Endodermal cell (in vitro differentiated cells): ENCODE measurements at places on chromosomes 6 and 20.

DNA sequence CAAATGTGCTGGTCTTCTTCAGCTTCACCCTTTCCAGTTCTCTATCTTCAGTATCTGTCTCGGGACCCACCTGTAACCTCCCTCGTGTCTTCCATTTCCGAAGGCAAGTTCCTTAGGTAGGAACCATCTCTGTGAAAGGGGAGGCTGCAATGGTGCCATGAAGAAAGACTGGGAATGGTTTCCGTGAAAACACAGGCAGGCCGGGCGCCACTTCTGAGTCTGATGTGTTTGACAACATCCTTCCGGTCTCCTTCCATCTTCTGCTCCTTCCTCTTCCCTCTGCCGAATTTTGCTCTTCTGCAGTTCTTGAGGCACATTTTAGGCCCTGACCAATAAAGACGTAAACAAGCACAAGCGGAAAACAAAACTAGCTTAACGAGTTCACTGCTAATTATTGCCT is 328.0 kb downstream of the THBS2 start:
- H3K36me3 ChIP-seq, result no peaks in the 10 kb centered on the region
- H3K4me1 ChIP-seq, result no peaks in the 10 kb centered on the region
- no peak overlapping the region for H3K27ac ChIP-seq
- no peak overlapping the region for H3K4me3 ChIP-seq

GRCh38 chr6:47426524-47427302 is 50.9 kb upstream of the CD2AP start:
- H3K27ac ChIP-seq, result no peak overlapping the region
- no peaks in the 10 kb centered on the region for H3K4me1 ChIP-seq
- DNase-seq, result no peak
- no peaks in the 10 kb centered on the region for H3K36me3 ChIP-seq

DNA sequence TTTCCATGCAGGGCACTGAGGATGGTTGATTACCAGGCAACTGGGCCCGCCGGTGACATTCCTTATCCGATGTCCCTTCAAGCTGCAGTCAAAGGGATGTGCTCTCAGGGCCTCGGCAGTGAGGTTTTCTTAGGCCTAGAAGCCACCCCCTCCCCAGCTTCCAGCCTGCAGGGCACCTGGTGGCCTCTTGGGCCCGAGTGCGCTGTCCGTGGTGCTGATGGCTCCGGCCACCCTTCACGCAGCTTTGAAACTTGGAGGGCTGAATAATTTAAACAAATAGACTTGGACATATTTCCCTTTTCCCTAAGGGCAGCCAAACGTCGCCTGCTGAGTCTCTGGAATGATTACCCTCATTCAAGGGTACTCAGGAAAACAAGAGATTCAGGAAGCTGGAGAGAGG is 8.9 kb upstream of the MLN start:
- H3K4me1 ChIP-seq, result no peaks in the 10 kb centered on the region
- H3K36me3 ChIP-seq, result no peaks in the 10 kb centered on the region
- no peak overlapping the region for H3K27ac ChIP-seq
- peak; percentile 95 for DNase-seq
- H3K4me3 ChIP-seq, result no peak overlapping the region
- H3K27me3 ChIP-seq, result no peaks in the 10 kb centered on the region

DNA sequence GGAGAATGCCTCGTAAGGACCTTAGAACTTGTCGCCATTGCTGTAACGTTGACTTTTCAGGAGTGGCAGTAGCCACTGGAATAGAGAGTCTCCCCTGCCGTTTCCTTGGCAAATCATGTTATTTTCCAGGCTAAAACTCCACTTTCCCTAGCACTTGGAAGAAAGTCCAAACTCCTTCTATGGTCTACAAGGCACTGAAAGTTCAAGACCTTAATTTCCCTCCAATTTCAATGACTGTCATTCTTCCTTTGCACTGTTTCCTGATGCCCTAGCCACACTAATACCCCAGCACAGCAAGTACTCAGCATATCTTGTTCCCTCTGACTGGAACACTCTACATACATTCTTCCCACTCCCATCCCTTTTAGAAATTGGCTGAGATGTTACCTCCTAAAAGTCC is 1.8 kb upstream of the TBPL1 start:
- peaks cover 12% of the 10 kb centered on the region for H3K27me3 ChIP-seq
- H3K4me1 ChIP-seq, result peaks cover 11% of the 10 kb centered on the region
- no peak for DNase-seq
- H3K36me3 ChIP-seq, result no peaks in the 10 kb centered on the region
